ENCODE measurements at places on chromosomes 12 and 14. TPM values are rescaled to one million over a fixed set of nuclear protein-coding genes. Genes with fewer than 3 reads are reported as not detected.
A peak's percentile ranks its signal among the peaks of the same experiment; 100 is the strongest.

Gene FAM181A
- total RNA-seq: not detected

Gene KRT78
- total RNA-seq: not detected

GRCh38 chr12:53510181-53510812 lies 3.0 kb upstream of the NPFF start:
- no peaks in the 10 kb centered on the region for H3K27me3 ChIP-seq
- H3K36me3 ChIP-seq: peaks cover 15% of the 10 kb centered on the region
- no peak for DNase-seq
- no peaks in the 10 kb centered on the region for H3K4me1 ChIP-seq

- H3K4me3 ChIP-seq: no peak overlapping the region
- H3K36me3 ChIP-seq: no peaks in the 10 kb centered on the region
- no peak overlapping the region for H3K27ac ChIP-seq
- no peak for DNase-seq
- H3K27me3 ChIP-seq: no peaks in the 10 kb centered on the region
Observed at GRCh38 chr14:68362846-68363245, 430.0 kb downstream of the ZFP36L1 start.

Gene MVK
- total RNA-seq: 17.4 TPM

DNA sequence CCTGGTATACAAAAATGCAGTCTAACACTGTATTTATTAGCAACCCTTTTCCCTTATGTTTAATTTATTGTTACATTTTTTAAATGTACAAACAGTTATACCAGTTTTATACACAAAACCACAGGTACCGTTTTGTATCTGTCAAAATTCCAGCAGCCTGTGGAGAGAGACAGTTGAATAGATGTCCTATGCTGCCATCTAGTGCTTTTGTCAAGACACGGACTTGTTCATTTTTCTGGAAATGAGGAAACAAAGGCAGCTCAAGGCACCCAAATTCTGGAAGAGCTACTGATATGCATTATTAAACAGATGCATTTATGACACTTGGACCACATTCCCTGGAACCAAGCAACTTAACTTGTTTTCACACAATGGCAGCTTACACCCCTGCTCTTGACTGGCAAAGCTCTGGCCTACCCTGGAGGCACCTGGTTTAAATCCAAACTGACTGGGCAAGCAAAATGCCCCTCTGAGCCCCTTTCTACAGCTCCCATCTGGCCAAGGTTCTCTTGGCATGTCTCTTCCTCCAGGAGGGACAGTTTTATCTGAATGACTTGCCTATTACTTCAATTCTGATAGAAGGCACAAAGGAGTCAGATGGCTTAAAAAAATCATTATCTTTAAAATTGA lies 286.9 kb upstream of the PRKD1 start:
- DNase-seq: no peak
- H3K36me3 ChIP-seq: no peaks in the 10 kb centered on the region
- H3K4me3 ChIP-seq: no peak overlapping the region
- no peaks in the 10 kb centered on the region for H3K4me1 ChIP-seq

Gene KRT4
- not detected for total RNA-seq

Gene OAS2
- not detected for total RNA-seq

- no peak overlapping the region for H3K4me3 ChIP-seq
- H3K4me1 ChIP-seq: no peaks in the 10 kb centered on the region
- no peak for DNase-seq
- no peaks in the 10 kb centered on the region for H3K36me3 ChIP-seq
- no peak overlapping the region for H3K27ac ChIP-seq
Observed at GRCh38 chr14:36834293-36834692, 172.6 kb downstream of the PAX9 start.

Gene EPYC
- total RNA-seq: not detected

Gene PRH2
- not detected for total RNA-seq

- H3K27ac ChIP-seq: no peak overlapping the region
- H3K4me1 ChIP-seq: no peaks in the 10 kb centered on the region
- DNase-seq: no peak
- H3K27me3 ChIP-seq: no peaks in the 10 kb centered on the region
- H3K4me3 ChIP-seq: no peak overlapping the region
Observed at GRCh38 chr14:29851397-29851796, 76.2 kb downstream of the PRKD1 start.

DNA sequence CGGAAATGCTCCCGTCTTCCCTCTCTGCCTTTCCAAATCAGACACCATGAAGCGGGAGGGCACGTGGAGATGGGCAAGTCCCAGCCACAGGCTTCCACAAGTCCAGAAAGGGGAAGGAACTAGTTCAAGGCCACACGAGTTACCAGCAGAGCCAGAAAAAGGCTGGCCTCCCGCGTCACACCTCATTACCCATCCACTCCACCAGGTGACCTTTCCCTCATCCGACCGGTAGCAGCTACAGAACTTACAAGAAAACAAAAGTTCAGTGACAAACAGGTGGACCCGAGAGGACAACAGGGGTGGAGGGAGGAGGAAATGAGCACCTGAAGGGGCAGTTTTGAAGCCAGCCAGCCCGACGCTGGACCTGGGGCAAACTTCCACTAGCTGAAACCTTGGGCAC lies 46.9 kb downstream of the CHGA start:
- no peak for DNase-seq
- peak overlapping the region; percentile 38 for H3K4me3 ChIP-seq
- no peaks in the 10 kb centered on the region for H3K27me3 ChIP-seq
